HFF-Myc (cell line): ENCODE measurements at places on chromosomes 12 and 14.

GRCh38 chr14:71474301-71475265 is 457.6 kb upstream of the RGS6 start:
- no peak for DNase-seq

DNA sequence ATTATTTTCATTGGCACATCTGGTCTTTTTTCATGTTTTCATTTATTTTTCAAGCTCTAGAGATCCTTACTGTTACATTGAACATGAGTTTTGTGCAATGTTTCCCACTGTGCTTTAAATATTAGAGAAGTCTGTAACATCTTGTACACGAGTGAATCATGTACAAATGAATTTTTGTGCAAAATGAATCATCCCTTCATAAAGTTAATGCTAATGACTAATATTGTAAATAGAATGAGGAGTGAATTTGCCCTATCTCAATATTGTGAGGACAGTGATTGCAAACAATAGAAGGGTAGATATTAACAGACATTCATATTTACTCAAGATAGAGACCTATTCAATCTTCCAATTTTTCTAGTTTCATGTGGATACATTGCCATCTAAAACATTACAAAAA is 463.3 kb upstream of the FOXG1 start:
- no peak for DNase-seq

- no peak for DNase-seq
These were observed 61.3 kb downstream of the ARF6 start for GRCh38 chr14:49954171-49954631.

GRCh38 chr12:67593041-67593440 is 55.5 kb upstream of the DYRK2 start:
- DNase-seq, result no peak

GRCh38 chr12:110513842-110514241 is 11.7 kb downstream of the RAD9B start:
- no peak for DNase-seq

GRCh38 chr14:26597071-26597588 is 703 bp downstream of the NOVA1 start:
- DNase-seq, result no peak

DNA sequence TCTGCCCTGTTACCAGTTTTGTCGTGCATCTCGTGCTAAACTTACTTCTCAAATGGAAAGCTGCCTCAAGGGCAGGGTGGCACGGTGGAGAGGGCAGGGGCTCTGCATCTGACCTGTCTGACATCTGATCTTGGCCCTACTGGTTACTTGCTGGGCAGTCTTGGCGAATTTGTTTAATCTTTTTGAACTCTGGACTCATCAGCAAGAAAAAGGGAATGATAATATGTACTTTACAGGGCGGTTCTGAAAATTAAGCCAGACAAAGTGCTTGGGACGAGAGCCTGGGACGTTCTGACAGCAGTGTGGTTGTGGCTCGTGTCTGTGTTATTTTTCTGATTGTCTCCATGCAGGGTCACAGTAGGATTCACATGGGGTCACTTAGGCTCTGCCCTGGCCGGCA is 659.3 kb downstream of the VRK1 start:
- DNase-seq, result no peak

- no peak for DNase-seq
These were observed 190.3 kb upstream of the PPFIA2 start for GRCh38 chr12:81949416-81949815.

- no peak for DNase-seq
These were observed 1494.0 kb upstream of the TMEM132C start for GRCh38 chr12:126773012-126773411.

- no peak for DNase-seq
These were observed 21.3 kb downstream of the YBX3 start for GRCh38 chr12:10701843-10702242.

GRCh38 chr12:116465856-116466255 is 93.3 kb upstream of the MAP1LC3B2 start:
- DNase-seq, result no peak
